ENCODE measurements at places on chromosomes 7 and 10. TPM values are rescaled to one million over a fixed set of nuclear protein-coding genes. Genes with fewer than 3 reads are reported as not detected.

Gene INA
- total RNA-seq = 0.04 TPM

Gene RELN
- 215 TPM for total RNA-seq

Gene RPEL1
- 0.10 TPM for total RNA-seq

DNA sequence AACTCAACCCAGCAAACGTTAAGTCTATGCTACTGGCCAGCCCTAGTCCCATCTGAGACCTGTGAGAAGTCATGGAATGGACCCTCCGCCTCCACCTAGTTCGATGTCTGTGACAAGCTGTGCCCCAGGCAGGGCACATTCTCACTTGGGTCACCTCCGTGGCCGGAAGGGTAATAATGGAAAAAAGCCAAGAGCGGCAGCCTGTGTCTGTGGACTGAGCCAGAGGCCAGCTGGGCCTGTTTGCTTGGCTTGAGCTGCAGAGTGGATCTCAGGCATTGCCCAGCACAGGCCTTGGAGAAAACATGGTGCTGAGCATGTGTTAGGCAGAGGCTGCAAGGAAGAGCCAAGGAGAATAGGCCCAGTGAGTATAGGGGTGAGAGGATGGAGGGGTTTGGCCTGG lies 97.8 kb downstream of the GALNT17 start:
- no peak for DNase-seq
- no peaks in the 10 kb centered on the region for H3K4me1 ChIP-seq
- no peak overlapping the region for H3K27ac ChIP-seq
- no peak overlapping the region for H3K4me3 ChIP-seq

DNA sequence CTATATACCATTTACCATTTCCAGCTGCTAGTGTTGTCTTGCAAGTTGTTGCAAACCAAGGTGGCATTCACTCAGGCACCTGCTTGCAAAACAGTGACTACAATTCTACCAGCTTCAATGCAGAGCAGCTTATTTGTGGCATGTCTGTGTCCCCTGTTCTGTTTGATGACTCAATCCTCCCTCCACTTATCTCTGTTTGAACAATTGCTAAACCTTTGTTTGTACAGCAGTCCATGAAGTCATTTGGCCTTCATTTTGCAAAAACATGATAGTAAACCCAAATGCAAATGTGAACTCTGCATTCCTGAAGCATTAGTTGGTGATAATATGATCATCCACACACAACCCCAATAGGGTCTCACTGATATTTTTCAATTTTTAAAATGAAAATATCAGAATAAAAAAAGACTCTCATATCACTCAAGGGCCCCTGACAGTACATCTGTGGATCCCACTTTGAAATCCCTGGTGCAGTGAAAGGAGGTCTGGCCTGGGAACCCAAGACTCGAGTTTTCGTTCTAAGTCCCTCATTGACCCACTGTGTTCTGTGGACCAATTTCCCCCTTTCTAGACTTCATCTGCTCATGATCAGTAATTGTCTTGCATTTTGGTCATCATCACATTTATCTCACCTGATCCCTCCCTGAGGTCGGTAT lies 425.4 kb downstream of the RPS24 start:
- H3K27ac ChIP-seq = peak overlapping the region; percentile 97
- H3K4me3 ChIP-seq = no peak overlapping the region
- peak; percentile 99 for DNase-seq
- H3K27me3 ChIP-seq = no peaks in the 10 kb centered on the region

DNA sequence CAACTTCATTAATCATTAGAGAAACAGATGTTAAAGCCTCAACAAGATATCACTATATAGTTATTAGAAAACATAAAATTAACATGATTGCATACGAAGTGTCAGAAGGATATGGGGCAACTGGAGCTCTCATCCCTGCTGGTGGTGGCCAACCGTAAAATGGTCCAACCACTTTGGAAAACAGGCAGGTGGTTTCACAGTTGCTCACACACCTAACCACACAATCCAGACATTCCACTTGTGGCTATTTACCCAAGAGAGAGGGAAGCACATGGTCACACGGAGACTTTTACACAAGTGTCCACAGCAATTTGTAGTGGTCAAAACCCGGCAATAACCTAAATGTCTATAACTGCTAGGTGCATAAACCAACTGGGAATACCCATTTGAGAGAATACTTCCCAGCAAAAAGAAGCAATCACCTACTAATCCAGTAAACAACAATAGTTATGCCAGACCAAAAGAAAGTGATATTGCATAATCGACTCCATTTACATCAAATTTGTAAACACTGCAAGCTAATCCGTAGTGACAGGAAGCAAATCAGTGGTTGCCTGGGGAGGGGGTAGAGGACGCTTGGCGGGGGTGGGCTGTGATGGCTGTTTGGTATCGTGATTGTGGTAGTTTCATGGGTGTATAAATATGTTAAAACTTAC lies 91.8 kb downstream of the LARP4B start:
- no peak overlapping the region for H3K4me3 ChIP-seq
- H3K27me3 ChIP-seq = no peaks in the 10 kb centered on the region
- H3K36me3 ChIP-seq = peaks cover 85% of the 10 kb centered on the region
- H3K27ac ChIP-seq = no peak overlapping the region

DNA sequence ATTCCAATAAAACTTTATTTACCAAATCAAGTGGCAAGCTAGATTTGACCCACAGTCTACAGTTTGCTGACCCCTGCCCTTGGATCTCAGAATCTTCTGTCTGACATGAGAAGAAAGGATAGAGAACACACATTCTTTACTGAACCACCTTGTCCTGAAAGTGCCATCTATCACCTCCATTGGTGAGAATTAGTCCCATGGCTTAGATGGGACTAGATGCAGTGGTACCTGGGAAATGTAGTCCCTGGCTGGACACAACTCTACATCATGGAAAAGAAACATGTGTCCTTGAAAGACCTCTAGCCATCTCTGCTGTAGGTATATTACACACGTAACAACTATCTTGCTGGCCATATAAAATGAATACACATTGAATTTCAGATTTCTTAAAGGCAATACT lies 336.2 kb downstream of the LHFPL3 start:
- H3K36me3 ChIP-seq = no peaks in the 10 kb centered on the region
- H3K27ac ChIP-seq = no peak overlapping the region
- H3K4me1 ChIP-seq = no peaks in the 10 kb centered on the region
- no peaks in the 10 kb centered on the region for H3K27me3 ChIP-seq
- no peak overlapping the region for H3K4me3 ChIP-seq

DNA sequence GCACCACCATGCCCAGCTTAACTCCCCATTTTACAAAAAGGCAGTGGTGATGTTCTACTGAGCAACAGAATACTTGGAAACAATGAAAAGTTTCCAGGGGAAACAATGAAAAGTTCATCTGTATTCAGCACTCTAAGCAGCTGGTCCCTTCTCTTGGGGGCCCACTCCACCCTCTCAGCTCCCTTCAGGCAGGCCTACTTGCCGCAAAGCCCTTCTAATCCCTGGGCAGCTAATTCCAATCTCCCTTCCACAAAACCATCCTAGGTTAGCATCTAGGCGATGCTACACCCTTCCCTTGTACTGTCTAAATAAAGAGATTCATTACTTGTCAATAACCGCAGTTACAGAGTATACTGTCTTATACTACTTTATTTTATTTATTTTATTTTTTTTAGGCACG lies 79.1 kb downstream of the SPDYE5 start:
- no peak for DNase-seq
- H3K4me3 ChIP-seq = no peak overlapping the region
- H3K27ac ChIP-seq = no peak overlapping the region
- no peaks in the 10 kb centered on the region for H3K27me3 ChIP-seq
- H3K4me1 ChIP-seq = no peaks in the 10 kb centered on the region
- H3K36me3 ChIP-seq = no peaks in the 10 kb centered on the region

GRCh38 chr10:118002581-118002980 lies 44.2 kb downstream of the RAB11FIP2 start:
- H3K36me3 ChIP-seq = no peaks in the 10 kb centered on the region
- no peaks in the 10 kb centered on the region for H3K27me3 ChIP-seq
- H3K27ac ChIP-seq = no peak overlapping the region
- no peaks in the 10 kb centered on the region for H3K4me1 ChIP-seq
- no peak overlapping the region for H3K4me3 ChIP-seq
- DNase-seq = no peak

- H3K4me1 ChIP-seq = peaks cover 6% of the 10 kb centered on the region
- no peak for DNase-seq
- peaks cover 2% of the 10 kb centered on the region for H3K27me3 ChIP-seq
- no peak overlapping the region for H3K4me3 ChIP-seq
Measured at GRCh38 chr10:90855126-90855525, 2.7 kb downstream of the HTR7 start.

GRCh38 chr7:124575176-124575575 lies 190.4 kb downstream of the GPR37 start:
- H3K4me1 ChIP-seq = no peaks in the 10 kb centered on the region
- H3K4me3 ChIP-seq = no peak overlapping the region
- H3K27me3 ChIP-seq = no peaks in the 10 kb centered on the region
- H3K36me3 ChIP-seq = no peaks in the 10 kb centered on the region
- H3K27ac ChIP-seq = no peak overlapping the region
- DNase-seq = no peak

DNA sequence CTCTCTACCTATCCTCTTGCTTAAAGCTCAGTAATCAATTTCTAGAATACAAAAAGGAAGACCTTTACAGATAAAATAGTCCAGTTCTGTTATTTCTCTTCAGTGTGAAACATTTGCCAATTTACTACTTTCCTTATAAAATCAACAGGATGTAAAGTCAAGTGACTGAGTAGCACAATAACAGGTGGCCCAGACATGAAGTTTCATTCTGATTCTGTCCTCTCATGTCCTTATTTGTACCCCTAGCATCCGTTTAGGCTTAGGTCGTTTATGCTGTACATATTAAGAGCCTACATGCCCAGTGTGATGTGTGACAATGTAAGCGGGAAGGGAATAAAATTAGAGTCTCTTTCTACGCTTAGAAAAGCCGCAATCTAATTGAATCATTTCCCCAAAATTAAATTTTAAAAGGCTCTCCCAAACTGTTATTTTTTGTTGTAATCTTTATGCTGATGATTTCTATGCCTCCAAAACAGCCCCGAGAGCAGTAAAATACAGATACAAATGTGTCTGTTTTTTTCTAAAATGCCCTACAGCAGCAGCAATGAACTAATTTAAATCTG lies 29.1 kb downstream of the EPC1 start:
- H3K27ac ChIP-seq = no peak overlapping the region
- no peaks in the 10 kb centered on the region for H3K36me3 ChIP-seq
- no peak overlapping the region for H3K4me3 ChIP-seq

Data from HepG2 (cell line).